AG08396 (cell line): ENCODE measurements at places on chromosomes 6 and 20.

GRCh38 chr20:60048634-60049521 lies 90.7 kb downstream of the CDH26 start:
- no peak for DNase-seq

- DNase-seq: no peak
These were observed 57.0 kb downstream of the PRR18 start for GRCh38 chr6:166251211-166251610.

DNA sequence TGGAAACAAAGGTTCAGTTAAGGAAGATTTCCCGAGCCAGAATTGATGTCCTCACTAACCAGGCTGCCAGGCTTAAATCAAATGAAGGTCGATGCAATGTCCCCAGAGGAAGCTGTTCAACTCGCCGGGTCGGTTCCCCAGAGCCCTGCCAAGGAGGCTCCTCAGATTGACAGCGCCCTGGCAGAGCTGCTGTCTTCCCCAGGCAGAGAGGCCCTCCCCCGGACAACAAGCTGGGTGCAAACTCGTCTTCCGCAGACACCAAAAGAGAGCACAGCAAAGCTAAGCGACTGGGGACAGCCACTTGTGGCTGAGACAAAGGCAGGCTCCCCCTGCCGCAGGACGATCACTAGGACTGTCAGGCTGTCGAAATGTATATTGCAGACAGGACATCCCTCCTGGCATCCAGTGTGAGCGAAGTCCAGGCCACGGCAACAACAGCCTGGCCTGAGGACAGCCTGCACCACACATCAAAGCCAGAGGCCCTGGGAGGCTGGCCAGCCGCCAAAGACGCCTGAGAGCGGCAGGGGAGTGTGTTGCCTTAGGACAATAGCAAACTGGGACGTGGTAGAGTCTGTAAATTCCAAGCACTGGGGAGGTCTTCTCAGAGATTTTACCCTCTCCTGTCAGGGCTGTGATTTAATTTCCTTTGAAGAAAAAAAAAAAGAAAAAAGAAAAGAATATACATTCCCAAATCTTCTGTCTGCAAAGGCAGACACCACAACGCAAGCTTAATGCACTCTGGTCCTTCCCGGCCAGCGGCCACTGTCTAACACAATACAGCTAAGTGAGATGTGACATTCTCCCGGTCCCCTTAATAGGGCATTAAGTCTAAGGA lies 99.1 kb downstream of the HIVEP2 start:
- DNase-seq: peak; percentile 46

DNA sequence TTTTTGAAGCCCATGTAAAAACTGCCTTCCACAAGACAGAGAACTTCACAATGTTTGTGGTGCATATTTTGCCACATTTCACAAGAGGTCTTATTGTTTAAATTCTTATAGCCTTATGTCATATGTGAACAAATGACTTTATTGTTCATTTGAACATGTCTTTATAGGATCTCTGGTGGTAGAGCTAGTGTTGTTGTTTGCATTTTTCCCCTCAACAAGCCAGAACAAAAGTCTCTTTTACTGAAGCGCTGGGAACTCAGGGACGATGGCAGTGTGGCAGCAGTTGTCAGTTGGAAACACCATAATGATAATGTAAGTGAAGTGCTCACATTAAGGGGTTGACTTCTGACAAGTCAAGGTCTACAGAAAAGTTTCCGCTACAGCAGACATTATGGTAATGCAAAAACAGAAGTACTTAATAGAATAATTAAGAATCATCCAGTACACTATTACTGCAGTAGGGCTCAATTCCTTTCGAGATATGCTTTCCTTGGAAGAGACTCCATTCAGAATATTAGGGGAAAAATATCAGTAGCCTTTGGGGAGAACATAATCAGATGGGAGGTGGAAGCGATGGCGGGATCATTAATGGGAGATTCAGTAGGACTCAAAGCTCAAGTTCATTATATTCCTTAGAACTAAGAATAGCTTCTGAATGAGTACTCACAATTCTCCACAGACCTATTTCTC lies 180.0 kb downstream of the GJA10 start:
- DNase-seq: no peak

GRCh38 chr6:105192707-105193465 lies 13.1 kb upstream of the POPDC3 start:
- DNase-seq: peak; percentile 31

- DNase-seq: no peak
These were observed 10.6 kb downstream of the PDYN start for GRCh38 chr20:1983301-1983700.

GRCh38 chr6:21780141-21780540 lies 186.6 kb downstream of the SOX4 start:
- DNase-seq: no peak

DNA sequence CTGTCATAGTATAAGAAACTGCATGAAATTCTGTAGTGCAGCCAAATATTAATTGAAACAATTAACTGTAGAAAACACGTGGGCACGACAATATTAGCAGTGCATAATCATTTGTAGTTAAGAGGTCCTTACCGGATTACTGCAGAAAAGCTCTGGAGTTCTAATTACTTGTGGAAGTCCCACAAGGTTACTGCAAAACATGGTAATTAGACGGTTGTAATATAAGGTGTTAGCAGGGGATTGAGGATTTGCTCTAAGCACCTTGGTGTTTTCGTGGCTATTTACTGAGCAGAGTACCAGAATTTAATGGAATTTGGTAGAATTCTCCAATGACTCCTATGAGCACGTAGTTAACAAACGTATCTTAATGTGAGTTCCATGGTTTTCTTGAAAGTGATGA lies 473.6 kb upstream of the AGPAT4 start:
- no peak for DNase-seq

DNA sequence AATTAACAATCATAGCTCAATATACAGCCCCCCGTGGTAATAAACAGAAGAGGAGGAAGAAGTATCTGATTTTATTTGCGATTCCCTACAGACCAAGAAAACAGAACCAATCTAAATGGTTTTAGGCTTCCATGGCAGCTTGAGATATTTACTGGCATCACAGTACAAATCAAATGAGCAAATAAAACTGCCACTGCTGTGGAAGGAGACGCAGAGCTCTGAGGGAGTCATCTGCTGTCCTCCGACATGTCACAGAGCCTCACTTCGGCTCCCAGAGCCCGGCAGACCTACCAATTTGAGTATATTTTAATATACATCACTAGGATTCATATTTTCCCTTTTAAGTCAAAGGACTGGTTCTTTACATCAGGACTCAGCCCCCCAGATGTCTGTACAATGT lies 145.2 kb upstream of the KCNQ5 start:
- no peak for DNase-seq

DNA sequence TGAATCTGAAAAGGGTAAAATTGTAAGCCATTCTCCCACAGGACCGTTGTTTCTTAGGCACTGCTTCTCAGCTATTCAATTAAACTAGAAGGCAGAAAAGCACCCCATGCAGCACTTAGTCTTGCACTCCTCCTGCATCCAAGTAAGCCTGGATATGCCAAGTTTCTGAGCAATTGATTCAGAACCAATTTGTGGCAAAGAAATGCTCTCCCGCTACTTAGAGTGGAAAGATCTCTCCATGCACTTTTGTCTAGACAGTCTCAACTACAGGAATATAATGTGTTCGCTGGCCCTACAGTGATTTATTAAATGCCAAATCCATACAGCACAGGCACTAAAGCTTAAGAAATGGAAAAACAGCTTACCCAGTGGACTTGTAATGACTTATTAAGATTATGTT lies 338.5 kb downstream of the HACE1 start:
- DNase-seq: no peak

DNA sequence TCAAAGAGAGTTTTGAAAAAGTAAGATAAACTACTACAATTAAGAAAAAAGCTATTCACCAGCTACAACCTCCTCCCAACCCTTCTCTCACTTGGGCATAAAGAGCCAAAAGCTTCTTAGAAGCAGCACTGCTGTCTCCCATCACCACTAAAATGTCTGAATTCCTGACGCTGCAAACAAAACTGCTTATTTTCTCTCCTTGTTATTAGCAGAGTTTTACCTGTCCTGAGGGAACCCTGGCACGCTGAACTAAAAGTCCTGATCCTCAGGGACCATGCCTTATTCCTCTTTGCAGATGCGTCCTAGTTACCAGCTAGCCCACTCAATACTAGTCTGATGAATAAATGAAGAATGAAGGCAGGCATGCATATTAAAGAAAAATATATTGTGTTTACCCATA lies 1.1 kb downstream of the HACE1 start:
- DNase-seq: no peak

DNA sequence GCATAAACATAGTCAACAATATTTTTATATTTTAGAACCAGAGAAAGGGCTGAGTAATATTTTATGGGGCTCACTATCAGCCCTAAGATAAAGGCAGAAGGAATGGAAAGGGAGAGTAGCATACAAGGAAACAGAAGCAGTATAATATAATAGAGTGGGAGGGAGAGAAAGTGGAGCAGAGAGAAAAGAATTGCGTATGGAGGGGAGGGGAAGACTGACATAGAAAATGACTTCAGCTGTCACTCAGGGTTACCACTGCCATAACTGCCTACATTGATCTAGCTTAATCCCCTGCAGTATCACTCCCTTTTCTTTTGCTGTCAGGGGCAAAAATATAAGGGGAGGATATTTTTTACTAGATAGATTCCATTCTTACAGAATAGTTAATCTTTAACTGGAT lies 1133.5 kb upstream of the MAP3K7 start:
- no peak for DNase-seq
